ENCODE measurements at places on chromosomes 1 and 21.

DNA sequence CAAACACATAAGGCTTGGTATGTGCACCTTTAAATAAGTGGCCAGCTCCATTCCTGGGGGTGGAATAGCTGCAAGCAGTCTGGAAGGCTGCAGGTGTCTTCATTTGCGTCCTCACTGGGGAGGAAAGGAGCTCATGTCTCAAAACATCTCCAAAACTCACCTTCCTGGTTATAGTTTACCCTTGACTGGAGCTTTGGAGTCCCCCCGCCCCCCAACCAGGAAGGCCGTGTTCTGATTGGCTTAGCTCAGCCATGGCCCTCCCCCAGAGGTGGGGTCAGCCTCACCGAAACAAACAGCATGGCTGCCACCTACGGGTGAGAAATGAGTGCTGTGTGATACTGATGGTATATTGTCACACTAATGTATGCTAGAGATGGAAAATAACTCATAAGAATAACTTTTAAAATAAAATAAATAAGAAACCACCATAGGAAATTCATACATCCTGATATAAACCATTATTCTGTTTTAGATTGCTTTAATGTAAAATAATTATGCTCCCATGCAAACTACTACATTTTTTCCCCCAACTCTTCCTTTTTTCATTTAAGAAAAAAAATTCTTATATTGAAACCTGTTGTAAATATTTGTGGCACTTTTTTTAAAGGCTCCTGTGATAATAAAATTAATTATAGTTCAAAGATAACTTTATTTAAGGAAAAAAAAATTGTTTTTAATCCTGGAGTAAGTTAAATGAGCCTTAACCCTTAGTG, 90.8 kb downstream of the ZP4 start:
- peak; percentile 85 for DNase-seq

DNA sequence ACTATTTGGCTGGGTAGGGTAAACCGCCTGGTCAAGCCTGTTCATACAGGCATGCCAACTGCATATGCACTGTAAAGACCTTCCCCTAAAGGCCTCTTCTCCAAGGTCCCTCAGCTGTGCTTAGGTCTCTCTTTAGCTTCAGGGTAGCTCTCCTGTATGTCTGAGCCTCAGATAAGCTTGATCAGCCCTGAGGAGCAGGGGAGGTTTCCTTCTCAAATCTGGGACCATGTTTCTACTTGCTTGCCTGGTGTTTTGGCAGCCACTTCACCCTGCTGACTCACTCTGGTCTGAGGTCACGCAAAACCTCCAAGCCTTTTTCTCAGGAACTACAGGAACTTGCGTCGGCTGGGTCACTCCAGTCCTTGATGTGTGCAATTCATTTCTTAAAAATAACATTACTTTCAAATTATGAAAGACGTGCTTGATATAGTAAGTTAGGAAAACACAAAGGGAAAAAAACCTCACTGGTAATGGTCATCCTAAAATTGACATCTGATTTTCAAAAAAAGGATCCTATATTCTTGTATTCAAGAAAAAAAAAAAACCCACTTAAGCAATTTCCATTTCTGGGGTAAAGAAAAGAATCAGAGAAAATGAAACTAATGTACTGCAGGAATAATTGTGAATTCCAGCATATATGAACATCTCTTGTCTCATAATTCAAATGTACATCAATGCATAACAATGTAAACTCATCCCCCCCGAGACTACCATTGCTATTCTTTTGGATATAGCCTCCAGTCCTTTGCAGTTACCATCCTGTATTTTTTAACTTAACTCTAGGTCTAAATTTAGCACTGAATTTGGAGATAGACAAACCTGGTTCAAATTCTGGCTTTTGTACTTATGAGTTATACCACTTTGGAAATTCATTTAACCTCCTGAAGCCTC, 24.8 kb upstream of the RNF19B start:
- no peak for DNase-seq

DNA sequence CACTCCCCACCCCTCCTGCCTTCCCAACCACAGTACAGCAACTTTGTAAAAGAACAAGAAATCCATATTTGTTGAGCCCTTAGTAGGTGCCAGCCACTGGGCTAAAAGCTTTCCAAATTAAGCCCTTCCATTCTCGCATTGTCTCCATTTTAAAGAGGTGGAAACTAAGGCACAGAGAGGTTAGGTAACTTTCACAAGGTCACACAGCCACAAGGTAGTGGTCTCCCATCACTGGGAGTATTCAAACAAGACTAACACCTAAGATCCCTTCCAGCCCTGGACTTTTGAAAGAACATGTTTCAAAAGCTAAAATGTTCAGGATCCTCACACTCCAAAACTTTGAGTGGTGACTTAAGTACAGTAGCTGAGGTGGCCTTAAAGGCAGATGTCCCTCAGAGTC, 3.2 kb downstream of the SDC3 start:
- DNase-seq = no peak

DNA sequence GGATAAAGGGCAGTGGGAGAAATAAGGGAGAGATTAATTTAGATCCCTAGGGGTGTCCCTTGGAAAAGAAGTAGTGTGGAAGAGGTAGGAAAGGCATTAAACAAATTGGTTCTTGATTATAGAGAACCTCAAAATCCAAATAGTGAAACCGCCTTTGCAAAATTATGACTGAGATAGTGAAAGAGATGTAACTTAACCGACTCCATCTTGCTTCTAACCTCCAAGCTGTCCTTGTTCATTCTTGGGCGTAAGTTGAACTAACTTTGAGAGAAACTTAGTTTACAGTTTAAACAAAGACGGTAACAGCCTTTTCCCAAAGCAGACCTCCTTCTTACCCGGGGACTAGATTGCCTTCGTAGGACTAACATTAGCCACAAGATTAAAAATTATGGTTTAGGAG, 3.2 kb upstream of the RAB3GAP2 start:
- DNase-seq = no peak

GRCh38 chr1:4654764-4655673, 610 bp downstream of the AJAP1 start:
- no peak for DNase-seq

- DNase-seq = no peak
Observed at GRCh38 chr1:236039740-236040685, 24.9 kb downstream of the NID1 start.

GRCh38 chr1:226560243-226560642, 11.7 kb downstream of the STUM start:
- no peak for DNase-seq

DNA sequence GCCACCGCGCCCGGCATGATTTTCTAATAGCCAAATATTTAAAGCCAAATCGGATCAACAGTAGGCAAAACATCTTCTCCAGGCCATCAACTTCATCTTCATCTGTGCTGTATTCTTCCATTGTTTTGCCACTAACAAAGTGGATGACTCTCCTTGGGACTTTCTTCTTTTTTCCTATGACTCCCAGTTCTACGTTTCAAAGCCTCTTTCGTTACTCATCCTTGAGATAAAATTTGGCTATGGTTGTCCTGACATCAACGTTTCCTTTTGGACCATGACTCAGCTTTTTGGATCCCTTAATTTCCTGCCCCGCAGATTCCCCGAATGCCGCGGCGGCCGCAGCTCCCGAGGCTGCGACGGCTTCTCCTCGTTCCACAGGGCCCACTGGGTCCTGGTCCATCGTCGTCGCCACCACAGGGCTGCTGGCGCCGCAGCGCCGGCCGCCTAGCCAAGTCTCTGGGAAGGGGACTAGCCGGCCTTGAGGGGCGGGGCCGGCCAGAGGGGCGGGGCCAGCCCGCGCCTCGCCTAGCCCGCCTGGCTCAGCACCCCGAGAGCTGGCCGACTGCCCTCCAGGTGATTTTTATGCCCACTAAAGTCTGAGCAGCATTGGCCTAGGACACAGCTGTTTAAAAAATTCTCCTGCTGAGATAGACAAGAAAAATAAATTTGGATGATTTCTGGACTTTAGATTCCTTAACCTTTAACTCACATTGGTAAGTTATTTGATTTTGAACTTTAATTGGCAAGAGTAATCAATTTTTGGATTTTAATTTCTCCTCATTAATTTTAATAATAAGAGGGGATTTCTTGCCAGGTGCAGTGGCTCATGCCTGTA, 93.9 kb downstream of the ADCY10 start:
- no peak for DNase-seq

- no peak for DNase-seq
Observed at GRCh38 chr21:39175154-39175553, 8.1 kb downstream of the PSMG1 start.

GRCh38 chr1:237774246-237774645, 116.5 kb downstream of the ZP4 start:
- no peak for DNase-seq

DNA sequence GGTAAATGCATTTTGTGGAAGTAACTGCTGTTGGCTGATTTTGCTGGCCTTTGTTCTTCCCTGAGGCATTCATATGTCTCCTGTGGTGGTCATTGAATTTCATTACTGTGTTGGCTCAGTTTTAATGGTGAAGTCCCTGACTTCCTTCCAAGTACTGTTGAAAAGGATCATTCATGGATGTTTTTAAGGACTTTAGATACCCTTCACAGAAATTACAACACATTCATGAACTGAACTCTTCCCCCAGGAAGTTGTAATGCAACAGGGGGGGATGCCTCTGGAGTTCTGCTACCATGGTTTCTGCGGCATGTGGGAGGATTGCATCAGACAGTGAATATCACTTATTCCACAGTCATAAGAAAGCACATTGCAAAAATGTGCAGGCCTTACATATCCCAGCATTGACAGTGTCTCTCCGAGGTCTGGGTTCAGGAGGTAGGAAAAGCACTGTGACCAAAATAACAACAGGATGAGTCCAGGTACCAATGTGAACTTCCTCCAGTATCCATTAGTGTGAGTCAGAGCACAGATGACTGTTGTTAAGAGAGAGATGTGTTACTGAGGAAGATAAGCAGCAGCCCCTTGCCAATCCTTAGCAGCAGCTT, 2.1 kb upstream of the RAB3GAP2 start:
- DNase-seq = no peak

- DNase-seq = peak; percentile 77
Observed at GRCh38 chr1:1858382-1859086, 32.4 kb downstream of the GNB1 start.

DNA sequence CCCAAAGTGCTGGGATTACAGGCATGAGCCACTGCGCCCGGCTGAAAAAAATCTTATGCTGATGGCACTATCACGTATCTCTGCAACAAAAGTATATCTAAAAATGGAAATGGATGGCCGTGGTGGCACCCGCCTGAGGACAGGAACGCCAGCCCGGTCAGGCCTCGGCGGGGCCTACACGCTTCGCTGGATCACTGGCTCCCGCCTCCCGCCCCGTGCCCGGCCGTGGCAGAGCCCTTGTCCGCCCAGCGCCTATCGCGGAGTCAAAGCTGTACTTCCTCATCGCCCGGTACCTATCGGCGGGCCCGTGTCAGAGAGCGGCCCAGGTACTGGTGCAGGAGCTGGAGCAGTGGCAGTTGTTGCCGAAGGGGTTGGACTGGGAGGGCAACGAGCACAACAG, 28.8 kb upstream of the PDPN start:
- DNase-seq = no peak

GRCh38 chr1:173445164-173445563, 32.0 kb upstream of the PRDX6 start:
- DNase-seq = no peak

GRCh38 chr1:176733661-176734060, 270.7 kb downstream of the PAPPA2 start:
- DNase-seq = no peak

GRCh38 chr1:239993366-239993765, 98.3 kb upstream of the FMN2 start:
- no peak for DNase-seq

GRCh38 chr1:100347009-100347966, 5.0 kb upstream of the CDC14A start:
- peak; percentile 78 for DNase-seq

DNA sequence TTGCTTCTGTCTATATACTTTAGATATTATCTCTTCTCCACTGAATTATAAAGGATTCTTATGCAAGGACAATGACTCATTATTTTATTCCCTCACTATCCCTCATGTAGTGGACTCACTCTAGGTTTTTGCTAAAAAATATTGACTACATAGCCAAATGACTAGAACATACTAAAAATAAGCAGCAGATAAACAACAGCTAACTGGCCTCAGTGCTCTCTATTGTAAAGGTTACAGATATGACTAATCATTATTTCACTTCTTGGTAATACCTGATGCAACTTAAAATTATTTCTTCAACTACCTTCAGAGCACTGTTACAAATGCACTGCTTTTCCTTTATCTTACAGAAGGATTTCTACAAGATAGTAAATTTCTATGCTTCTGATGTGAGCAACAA, 147.6 kb upstream of the DEPDC1 start:
- no peak for DNase-seq

DNA sequence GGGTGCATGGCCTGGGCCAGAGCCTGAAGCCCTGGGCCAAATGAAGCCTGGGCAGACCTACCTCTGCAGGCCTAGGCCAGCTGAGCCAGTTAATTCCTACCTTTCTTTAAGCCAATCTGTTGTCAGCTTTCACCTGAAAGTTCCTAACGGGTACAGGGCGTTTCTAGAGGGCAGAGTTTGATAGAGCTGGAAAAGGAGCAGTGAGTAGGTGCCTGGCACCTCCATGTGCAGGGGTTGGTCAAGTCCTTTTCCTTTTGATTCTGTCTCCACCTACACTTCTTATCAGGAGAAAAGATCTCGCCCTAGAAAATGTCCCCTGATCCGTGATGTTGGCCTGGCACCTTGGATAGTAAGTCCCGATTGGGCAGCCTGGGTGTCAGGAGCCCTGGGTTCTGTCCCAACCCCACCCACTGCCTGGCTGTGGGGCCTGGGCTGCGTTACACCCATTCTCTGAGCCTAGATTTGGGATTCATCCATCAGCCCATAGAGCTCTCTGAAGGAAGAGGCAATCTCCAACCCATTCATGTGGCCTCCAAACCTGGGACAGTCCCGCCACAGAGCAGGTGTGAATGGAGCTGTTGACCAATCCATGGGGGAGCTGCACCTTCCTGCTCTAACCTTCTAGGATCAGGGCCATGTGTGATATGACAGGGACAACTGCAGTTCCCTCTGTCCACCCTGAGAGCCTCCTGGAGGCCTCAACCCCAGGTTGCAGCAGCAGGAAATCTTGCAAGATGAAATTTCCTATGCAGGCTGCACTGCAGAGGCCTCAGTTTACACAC, 304.3 kb downstream of the MATN1 start:
- DNase-seq = no peak
